ENCODE measurements at places on chromosomes 13 and 19.

- DNase-seq = no peak
Measured at GRCh38 chr19:48121909-48122371, 11.3 kb upstream of the PLA2G4C start.

DNA sequence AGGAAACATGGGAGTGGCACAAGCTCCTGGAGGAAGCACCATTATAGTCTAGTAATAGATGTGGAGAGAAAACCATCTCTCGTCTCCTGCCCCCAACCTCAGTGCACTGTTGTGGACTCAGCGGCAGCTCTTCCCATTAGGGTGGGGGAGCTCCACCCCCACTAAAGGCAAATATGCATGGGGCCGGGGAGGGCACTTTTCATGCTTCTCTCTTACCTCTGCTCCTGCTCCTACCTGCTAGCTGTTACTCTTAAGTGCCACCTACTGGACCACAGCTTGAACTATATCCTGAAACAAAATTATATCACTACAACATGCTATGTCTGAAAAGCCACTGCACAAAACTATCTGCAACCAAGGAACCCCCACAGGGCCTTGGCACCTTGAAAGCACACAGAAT is 112.6 kb upstream of the DACH1 start:
- no peak for DNase-seq

DNA sequence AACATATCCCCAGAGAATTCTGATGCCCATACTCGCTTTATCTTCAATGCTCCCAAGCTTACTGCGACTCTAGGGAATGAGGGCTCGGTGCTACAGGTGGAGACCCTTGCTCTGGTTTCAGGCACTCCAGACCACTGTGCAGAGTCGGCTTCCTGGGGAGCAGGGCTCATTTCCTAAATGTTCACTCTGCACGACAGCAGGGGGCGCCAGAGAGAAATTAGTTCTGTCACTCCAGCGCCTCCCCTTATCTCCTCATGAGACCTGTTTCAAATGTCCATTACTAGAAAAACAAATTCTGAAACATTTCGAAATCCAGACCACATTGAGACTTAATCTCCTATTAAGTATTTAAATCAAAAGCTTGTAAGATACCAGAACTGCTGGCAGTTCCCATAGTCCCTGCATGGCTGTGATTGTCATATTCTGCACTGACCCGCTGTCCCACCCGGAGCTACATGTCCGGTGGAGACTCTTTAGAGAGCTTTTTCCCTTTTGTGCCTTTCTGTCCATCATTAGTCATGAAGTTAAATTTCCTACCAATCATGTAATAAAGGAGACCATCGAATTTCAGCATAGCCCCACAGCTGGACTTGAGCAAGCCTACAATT is 22.4 kb downstream of the EPSTI1 start:
- peak; percentile 80 for DNase-seq

DNA sequence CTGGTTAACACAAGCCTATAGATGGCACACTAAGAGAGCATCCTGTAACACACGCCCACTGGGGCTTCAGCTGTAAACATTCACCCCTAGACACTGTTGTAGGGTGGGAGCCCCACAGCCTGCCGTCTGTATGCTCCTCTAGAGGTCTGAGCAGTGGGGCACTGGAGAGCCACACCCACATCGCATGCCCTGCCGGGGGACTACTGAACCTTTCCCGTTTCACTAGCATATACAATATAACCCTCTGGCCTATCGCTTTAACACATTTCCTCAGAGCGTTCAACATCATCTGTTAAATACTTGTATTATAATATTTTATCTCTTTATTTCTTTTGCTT is 73.4 kb downstream of the PCDH9 start:
- no peak for DNase-seq

GRCh38 chr13:101697745-101698144 is 245.3 kb downstream of the ITGBL1 start:
- no peak for DNase-seq

- no peak for DNase-seq
Measured at GRCh38 chr13:19606152-19606551, 27.3 kb upstream of the MPHOSPH8 start.

- DNase-seq = no peak
Measured at GRCh38 chr13:48720621-48721020, 66.9 kb downstream of the CYSLTR2 start.

DNA sequence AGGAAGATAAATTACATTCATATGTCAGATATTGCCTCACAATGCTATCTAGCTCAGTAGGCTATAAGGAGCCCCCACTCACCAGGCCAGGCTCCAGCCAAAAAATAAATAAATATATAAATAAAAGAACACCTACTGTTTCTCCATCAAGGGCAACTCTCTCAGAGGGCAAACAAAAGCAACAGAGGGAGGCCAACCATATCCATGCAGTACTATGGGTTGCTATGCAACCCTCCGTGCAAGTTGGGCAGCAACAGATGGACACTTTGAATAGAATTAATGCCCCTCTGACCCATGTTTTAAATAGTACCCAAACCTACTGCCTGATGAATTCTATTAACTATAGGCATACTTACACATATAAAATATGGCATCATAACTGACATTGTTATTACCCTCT is 279.8 kb upstream of the EDNRB start:
- no peak for DNase-seq

- DNase-seq = no peak
Measured at GRCh38 chr13:75479102-75479740, 2.7 kb downstream of the TBC1D4 start.

- DNase-seq = no peak
Measured at GRCh38 chr13:26071691-26072090, 19.9 kb upstream of the SHISA2 start.

- DNase-seq = no peak
Measured at GRCh38 chr13:29948244-29948643, 97.8 kb upstream of the UBL3 start.

DNA sequence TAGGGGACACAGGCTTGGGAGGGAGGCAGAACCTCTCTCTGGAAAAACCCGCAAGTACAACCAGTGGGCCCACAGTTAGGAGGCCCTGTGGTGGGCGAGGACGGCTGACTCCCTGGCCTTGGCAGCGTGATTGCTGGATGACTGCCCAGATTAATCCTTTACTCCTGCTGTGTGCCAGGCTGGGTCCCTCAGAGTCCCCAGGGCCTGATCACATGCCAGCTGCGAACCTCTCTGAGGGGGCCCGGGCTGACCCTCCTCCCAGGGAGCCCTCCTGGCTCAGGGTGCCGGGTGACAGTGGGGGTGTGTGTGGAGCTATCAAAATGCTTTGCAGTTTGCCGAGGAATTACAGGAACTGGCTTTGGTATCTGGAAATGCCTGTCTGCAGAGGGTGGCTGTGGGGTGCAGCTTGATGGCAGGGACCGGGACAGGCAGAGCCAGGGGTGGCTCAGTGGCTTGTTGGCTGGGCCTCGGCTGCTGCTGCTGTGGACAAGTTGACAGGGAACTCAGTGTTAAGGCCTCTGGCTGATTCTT is 48.9 kb downstream of the DNM2 start:
- DNase-seq = no peak

DNA sequence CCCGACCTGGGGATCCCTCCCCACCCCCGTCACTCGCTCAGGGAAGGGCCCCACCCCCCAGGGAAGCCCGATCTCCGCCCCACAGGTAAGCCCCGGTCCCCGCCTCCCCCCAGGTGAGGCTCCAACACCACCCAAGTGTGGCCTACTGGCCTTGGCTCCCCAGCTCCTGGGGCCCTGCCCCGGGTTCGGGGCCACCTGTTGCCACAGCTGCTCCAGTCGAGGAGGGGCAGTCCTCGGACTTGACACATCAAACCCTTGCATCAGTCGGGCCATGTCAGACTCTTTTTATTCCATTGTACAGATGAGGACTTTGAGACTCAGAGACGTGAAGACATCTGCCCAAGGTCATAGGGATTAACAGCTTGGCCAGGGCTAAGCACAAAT is 512 bp downstream of the CC2D1A start:
- peak; percentile 47 for DNase-seq

DNA sequence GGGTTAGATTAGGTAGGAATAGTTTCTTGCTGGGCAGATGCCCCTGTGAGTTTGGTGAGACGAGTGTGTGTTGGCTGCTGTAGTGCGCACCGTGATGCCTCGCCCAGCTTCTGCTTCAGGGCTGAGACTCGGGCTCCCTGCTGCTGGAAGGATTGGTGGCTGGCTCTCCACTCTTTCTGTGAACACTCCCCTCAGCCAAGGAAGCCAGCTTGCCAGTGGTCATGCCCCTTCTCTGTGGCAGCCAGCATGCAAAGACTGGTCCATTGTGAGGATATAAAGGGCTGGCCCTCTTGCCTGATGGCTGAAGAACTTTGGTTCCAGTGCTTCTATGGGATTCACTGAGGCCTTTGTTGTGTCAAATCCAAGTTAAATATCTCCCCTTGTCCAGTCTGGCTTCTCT is 2.9 kb upstream of the HTR2A start:
- no peak for DNase-seq

GRCh38 chr19:18961767-18962620 is 21.0 kb upstream of the HOMER3 start:
- DNase-seq = no peak

DNA sequence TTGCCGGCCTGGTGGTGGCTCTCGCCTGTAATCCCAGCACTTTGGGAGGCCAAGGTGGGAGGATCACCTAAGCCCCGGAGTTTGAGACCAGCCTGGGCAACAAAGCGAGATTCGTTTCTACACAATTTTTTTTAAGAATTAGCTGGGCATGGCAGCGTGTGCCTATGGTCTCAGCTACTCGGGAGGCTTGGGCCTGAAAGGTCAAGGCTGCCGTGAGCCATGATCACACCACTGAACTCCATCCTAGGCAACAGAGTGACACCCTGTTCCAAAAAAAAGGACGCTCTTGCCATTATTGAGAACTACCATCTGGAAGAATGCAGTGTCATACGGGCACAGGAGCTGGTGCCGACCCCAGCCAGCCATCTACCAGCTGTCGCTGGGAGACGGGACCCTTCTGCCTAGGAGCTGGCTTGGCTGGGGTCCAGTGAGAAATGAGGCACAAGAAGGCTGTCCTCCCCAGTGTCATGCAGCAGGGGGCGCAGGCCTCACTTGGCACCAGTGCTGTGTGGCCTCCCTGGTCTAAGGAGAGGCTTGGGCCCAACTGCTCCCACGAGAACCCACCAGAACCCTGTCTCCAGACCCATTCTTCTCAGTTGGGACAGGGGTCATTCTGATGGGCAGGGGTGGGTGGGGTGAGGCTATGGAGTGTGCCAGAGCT is 12.2 kb upstream of the RELB start:
- peak; percentile 71 for DNase-seq

GRCh38 chr19:12745166-12745897 is 6.3 kb upstream of the BEST2 start:
- DNase-seq = no peak

DNA sequence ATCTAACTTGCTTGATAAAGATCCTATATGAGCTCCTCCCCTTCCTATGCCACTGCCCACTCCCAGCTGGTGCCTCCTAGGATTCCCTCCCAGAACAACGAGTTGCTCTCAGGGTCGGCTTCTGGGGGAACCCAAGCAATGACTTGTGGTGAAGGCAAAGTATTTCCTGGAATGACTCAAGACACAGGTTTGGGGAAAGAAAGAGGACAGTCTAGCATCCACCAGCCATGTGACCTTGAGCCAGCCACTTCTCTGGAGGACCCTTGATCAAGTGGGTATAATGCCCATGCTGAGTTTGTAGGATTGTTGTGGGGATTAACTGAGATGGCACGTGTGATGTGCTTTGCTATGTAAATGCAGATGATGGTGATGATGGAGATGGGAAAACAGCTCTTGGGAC is 33.0 kb downstream of the MBD3L2B start:
- no peak for DNase-seq

- DNase-seq = no peak
Measured at GRCh38 chr19:45782820-45783785, 813 bp upstream of the DMPK start.

GRCh38 chr19:15231271-15231670 is 977 bp downstream of the EPHX3 start:
- DNase-seq = no peak

DNA sequence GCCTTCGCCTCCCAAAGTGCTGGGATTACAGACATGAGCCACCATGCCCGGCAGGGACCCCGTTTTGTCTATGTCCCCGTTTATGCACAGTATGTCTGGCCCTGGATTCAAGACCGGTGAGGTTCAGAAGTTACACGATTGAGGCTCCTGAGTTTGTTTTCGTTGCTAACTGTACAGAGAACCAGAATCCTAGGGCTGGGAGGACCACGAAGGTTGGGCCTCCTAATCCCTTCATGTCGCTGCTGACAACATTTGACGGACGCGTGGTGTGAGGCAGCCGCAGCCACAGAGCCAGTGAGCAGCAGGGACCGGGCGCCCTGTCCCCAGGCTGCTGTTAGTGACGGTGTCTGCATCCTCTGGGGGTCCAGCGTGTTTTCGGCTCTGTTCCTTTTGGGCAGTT is 91.4 kb downstream of the ATP11A start:
- DNase-seq = no peak

GRCh38 chr13:65472336-65472735 is 1757.8 kb downstream of the PCDH9 start:
- DNase-seq = no peak

DNA sequence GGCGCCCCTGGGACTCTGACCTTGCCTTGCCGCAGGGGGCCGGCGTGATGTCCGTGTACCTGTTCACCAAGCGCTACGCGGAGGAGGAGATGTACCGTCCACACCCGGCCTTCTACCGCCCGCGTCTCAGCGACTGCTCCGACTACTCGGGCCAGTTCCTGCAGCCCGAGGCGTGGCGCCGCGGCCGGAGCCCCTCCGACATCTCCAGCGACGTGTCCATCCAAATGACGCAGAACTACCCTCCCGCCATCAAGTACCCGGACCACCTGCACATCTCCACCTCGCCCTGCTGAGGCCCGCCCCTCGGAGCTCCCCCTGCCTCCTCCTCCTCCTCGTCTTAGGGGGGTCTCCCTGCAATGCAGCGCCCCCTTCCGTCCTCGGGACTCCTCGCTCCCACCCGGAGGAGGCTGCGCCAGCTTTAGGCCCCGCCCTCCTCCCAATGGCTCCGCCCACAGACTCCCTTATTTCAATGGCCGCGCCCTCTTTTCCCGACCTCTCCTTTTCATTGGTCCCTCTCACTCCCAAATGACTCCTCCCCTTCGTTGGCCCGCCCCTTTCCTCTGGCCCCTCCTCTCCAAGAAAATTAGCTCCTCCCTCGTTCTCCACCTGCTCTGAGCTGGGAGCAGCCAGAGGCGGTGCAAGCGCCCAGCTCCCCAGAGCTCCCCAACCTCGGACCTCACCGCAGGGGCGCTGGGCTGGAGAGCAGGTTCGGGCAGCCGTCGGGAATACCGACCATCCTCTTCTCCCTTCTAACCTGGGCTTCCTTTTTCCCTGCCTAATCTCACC is 20.5 kb upstream of the CACNG8 start:
- DNase-seq = no peak

DNA sequence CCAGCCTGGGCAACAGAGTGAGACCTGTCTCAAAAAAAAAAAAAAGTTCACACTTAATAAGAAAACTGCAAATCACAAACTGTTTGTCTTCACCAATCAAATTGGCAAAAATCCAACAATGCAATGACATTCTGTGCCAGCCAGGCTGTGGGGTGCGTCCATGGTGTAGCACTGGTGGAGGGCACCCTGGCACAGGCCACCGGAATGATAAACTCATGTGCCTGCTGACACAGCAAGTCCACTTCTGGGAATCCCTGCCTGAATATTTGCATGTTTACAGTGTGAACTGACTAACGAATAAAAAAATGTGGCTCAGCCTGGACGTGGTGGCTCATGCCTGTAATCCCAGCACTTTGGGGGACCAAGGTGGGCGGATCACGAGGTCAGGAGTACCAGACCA is 1.6 kb upstream of the LRRC25 start:
- no peak for DNase-seq

GRCh38 chr19:10138879-10139795 is 19.4 kb upstream of the EIF3G start:
- DNase-seq = no peak

All from CD4-positive, alpha-beta T cell treated with Interleukin-10 for 1 hour (primary cell).